ENCODE measurements at places on chromosomes 2 and 18.

DNA sequence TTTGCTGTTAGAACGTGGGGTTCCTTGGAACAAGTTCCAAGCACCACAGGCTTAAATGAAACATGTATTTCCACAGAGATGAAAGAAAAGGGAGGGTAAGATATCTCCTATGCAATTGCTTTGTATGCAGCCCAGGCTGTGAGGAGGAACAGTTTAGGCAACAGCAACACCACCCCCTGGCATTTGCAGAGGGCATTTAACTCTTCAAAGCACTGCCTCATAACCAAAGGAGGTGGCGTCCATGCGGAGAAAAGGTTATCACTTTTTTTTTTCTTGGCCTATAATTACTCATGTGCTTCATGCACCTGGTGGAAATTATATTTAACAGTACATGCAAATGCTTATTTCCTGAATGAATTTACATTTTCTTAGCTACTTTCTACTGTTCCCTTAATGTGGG, 286.0 kb downstream of the LPIN1 start:
- DNase-seq: no peak

DNA sequence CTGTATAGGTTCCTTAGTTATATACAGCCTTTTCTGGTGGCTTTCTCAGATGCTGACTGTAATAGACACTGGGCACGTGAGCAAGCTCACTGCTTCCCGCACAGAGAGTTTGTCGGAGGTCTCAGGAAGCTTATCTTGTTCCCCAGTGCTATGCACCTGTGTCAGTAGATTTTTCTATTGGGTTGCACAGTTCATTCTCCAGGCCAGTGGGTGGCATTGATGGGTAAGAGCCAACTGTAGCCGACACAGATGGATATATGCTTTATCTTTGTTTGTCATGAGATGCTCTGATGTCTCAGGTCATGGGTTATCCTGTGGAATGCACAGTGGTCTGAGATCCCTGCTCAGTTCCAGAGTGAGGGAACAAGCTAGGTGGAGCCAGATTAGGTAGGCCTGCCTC, 293.0 kb downstream of the GRB14 start:
- no peak for DNase-seq

DNA sequence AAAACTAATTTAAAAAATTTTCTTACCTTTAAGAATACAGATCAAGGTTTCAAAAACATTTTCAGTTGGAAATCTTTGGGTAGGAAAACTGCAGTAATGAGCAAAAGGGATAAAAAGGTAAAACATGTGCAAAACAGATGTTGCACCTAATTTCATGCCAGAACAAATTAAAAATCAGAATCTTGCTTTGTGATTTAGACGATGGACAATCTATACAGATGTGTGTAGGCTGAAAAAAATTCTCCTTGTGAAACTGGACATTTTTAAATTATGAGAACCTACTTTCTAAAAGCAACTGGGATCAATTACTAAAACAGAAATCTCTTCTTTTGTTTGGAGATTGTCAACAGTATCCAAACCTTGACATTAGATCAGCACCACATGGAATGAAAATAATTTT, 183.2 kb upstream of the ITGA4 start:
- no peak for DNase-seq

DNA sequence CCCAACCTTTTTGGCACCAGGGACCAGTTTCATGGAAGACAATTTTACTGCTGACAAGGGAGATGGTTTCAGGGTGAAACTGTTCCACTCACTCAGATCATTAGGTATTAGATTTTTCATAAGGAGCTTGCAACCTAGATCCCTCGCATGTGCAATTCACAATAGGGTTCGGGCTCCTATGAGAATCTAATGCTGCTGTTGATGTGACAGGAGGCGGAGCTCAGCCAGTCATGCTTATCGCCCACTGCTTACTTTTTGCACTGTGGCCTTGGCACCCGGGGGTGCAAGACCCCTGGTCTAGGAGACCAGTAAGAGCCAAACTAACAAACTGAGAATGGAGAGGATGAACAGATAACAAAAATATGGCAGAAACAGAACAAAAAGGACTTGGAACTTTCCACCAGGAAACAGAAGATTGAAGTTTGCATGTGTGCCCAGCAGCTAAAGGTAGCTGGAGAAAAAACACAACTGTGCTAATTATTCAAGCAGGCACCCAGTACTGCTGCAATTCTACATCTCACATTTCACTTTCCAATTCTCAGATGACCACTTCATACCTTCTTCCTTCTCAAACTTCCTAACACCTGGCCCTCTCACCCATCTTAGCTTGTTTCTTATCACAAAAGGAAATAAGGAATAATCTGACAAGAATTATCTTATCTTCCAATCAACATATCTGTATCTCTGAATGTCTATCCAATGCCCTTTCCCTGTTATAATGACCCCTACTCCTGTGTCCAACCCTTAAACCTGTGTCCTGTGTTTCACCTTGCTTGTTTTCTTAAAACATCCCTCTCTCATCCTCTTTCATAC, 24.8 kb downstream of the SP3 start:
- DNase-seq: no peak

- no peak for DNase-seq
These were observed 81.4 kb upstream of the MSH2 start for GRCh38 chr2:47321411-47322031.
